ENCODE measurements at places on chromosomes 3 and 15.
A peak's percentile ranks its signal among the peaks of the same experiment; 100 is the strongest.

DNA sequence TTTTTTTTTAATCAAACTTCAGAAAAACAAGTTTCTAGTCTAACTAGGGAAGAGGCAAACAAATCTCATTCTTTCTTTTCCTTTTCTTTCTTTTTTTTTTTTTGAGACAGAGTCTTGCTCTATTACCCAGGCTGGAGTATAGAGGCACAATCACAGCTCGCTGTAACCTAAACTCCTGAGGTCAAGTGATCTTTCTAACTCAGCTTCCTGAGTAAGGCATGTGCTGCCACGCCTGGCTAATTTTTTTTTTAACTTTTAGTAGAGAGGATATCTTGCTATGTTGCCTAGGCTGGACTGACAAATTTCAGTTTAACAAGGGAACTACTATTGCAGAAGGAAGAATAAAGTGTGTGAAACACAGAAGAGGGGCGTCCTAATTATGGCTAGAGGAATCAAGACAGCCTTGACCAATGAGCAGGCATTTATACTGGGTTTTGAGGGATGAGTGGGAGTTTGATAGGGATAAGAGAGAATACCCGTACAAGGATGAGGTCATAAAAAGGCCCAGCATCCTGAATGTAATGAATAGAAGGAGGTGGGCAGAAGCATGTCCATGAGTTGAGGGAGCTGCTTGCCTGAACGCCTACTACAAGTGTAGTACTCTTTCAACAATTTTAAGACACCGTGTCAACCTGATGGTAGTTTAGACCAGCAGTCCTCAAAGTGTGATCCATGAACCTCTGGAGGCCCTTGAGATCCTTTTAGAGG lies 6.7 kb upstream of the ZFAND6 start:
- no peak for DNase-seq

- no peak for DNase-seq
Measured at GRCh38 chr15:89446255-89446891, 50.0 kb downstream of the RHCG start.

GRCh38 chr15:60585743-60586708 lies 107.1 kb upstream of the ICE2 start:
- peak; percentile 77 for DNase-seq

GRCh38 chr3:194739498-194740284 lies 54.0 kb downstream of the FAM43A start:
- no peak for DNase-seq

DNA sequence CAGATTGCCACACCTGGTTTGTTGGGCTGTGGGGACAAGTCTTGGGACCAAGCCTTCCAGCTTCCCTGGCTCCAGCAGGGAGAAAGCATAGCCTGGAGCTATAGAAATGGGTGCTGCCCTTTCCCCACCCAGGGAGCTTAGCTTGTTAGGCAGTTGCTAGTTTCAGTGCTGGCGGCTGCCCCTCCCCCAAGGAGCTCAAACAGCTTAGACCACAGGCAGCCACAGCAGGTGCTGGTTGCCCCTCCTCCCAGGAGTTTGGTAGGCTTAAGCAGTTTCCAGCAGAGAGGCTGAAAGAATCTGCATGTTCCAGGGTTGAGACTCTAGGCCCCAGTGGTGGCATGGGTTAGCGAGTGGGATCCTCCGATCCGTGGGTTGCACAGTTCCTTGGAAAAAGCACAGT lies 889.7 kb downstream of the IGSF11 start:
- DNase-seq: no peak

DNA sequence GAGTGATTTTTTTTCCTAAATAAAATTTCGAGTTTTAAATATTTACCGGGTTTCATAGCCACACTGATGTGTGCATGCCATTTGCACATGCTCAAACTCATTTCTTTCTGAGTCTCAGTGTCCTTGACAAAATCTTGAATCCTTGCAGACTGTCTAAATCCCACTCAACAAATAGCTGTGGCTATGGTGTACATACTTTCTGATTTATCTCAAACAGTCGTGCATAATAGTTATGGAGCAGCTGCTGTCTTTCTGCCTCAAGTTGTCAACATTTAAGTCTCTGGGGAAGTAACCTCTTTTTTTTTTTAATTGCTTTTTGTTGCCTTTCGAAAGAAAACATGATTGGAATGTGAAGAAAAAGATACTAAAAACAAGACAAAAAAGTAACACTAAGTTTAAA lies 52.8 kb upstream of the UTS2B start:
- DNase-seq: no peak

- no peak for DNase-seq
Measured at GRCh38 chr3:30893678-30894325, 659 bp downstream of the GADL1 start.

DNA sequence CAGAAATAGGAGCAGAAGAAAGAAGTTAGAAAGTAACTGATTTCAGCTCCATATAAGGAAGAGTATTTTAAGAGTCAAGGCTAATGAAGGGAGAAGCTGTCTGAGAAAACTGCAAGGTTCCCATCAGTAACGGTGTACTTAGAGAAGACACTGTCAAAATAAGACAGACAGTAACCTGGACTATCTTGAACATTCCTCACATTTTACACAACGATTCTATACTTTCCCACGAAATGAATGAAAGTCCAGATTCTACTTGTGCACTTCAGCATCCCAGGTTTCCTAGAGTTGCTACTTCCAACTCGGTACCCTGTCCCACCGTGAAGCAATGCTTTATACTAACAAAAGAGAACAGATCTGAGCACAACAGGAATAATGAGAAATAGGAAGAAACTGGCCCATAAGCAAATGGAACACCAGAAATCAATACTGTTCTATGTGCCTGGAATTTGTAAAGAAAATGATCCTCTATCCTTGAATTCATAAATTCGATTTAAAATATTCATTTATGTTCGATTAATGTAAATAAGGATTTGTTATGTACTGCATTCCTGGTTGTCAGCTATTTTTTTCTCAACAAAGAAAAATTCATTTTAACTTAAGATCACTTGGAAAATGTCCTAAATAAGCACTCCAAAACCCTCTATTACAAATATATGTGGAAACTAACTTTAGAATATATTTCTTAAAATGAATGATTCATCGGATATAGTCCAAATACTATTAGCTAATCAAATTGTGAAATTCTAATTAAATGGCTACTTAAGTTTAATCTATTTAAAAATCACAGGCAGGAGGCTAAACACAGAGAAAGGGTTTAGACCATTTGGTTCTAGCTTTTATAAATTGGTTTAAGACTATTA lies 1.5 kb downstream of the C3orf70 start:
- no peak for DNase-seq

GRCh38 chr15:90478846-90479481 lies 50.8 kb upstream of the CRTC3 start:
- DNase-seq: peak; percentile 9

Data from central memory CD4-positive, alpha-beta T cell (primary cell).